Peyer's patch (tissue), 4 donors: ENCODE measurements at places on chromosomes 5 and 9.

GRCh38 chr5:151288180-151288579 is 15.4 kb downstream of the SLC36A3 start:
- no peak overlapping the region for H3K4me3 ChIP-seq
- no peak for DNase-seq
- H3K27me3 ChIP-seq: no peaks in the 10 kb centered on the region
- H3K36me3 ChIP-seq: no peaks in the 10 kb centered on the region

- H3K36me3 ChIP-seq: no peaks in the 10 kb centered on the region
- no peak for DNase-seq
- H3K4me3 ChIP-seq: no peak overlapping the region
- no peaks in the 10 kb centered on the region for H3K27me3 ChIP-seq
These were observed 38.4 kb downstream of the PRRX2 start for GRCh38 chr9:129703667-129704355.

- H3K27ac ChIP-seq: no peak overlapping the region
- no peaks in the 10 kb centered on the region for H3K27me3 ChIP-seq
These were observed 98.6 kb upstream of the EQTN start for GRCh38 chr9:27395484-27395921.

DNA sequence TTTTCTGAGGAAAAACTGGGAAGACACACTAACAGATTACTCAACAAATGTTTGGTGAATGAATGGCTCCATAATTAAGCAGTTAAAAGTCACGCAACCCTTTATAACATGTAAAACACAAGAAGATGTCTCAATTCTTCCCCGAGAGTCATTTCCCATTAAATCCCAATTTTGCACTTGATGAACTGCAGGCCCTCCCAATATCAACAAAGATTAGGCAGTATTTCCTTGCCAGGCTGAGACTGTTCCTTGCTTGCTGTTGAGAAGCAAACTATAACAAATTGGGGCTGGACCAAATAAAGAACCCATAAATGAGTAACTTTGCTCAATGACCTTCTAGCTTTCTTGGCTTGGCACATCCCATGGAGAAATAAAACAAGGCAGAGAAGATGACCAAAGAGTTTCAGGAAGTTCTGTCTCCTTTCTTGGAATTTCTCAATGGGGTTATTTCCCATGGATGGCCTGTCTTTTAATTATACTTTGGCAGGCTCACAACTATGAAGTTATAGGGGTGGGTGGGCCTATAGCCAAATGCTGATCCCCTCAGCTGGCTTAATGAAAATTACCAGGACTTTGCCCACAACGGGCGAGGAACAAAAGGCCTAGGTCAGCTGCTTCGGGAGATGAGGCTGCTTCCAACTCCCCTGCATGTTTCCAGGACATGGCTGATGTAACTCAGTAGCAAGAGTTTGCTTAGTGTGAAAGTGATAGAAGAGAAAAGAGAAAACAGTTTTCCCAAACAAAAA is 243.1 kb upstream of the RFX3 start:
- H3K36me3 ChIP-seq: no peaks in the 10 kb centered on the region
- no peaks in the 10 kb centered on the region for H3K4me1 ChIP-seq
- H3K4me3 ChIP-seq: no peak overlapping the region
- H3K27me3 ChIP-seq: no peaks in the 10 kb centered on the region
- DNase-seq: no peak

DNA sequence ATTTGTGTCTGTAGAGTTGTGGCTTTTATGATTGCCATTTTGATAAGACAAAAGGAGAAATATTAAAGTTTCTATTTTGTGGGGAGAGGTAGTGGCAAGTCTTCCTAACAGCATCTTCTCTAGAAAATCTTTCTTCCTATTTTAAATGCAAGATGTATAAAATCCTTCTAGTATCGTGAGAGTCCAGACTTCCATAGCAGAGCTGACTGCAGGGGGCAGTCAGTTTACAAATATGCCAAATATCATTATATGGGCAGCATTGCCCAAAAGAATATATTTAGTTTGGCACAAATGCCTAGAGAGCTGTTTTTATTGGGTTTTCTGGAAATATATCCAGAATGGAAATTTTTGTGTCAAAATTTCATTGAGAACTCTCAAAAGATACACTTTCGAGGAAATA is 82.1 kb upstream of the ALDH1A1 start:
- no peaks in the 10 kb centered on the region for H3K27me3 ChIP-seq
- no peaks in the 10 kb centered on the region for H3K4me1 ChIP-seq
- no peak overlapping the region for H3K4me3 ChIP-seq
- no peak overlapping the region for H3K27ac ChIP-seq
- no peaks in the 10 kb centered on the region for H3K36me3 ChIP-seq
- DNase-seq: no peak

- H3K27ac ChIP-seq: no peak overlapping the region
- no peak overlapping the region for H3K4me3 ChIP-seq
- H3K4me1 ChIP-seq: no peaks in the 10 kb centered on the region
- H3K36me3 ChIP-seq: no peaks in the 10 kb centered on the region
- H3K27me3 ChIP-seq: no peaks in the 10 kb centered on the region
- DNase-seq: no peak
These were observed 32.2 kb upstream of the SPATA31D4 start for GRCh38 chr9:81896070-81896469.

GRCh38 chr9:113882636-113883164 is 6.6 kb downstream of the ZNF618 start:
- H3K36me3 ChIP-seq: no peaks in the 10 kb centered on the region
- no peak for DNase-seq
- no peaks in the 10 kb centered on the region for H3K27me3 ChIP-seq
